Aorta (tissue), 5 donors: ENCODE measurements at places on chromosomes 12 and 14.

- H3K4me1 ChIP-seq = no peaks in the 10 kb centered on the region
- DNase-seq = no peak
Observed at GRCh38 chr12:129789921-129790320, 113.9 kb downstream of the TMEM132D start.

DNA sequence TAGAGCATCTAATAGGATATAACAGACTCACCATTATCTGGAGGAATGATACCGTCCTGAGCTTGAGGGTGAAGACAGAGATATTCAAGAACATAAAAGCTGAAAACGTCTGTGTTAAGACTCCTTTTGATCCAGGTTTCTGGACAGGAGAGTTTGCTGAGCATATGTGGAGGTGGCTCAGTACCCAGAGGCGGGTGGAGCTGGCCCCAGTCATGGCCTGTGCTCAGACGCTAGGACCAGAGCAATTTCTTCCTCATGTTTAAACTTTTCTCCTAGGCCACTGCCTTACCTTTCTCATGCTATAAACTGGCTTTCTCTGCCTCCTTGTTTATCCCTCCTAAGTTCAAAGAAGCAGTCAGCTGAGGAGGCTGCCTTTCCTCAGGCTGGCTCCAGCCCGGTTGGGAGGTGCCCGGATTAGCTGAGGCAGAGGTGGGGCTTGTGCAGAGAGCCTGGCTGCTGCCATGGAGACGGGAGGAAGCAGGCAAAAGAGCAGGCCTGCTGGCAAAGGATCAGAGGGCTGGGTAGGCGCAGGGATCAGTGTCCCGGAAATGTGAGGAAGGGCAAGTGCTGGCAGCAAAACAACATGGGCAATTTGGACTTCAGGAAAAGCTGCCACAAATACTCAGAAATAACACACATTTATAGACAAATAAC, 13.7 kb downstream of the COA8 start:
- no peaks in the 10 kb centered on the region for H3K36me3 ChIP-seq
- H3K4me3 ChIP-seq = no peak overlapping the region
- H3K27me3 ChIP-seq = no peaks in the 10 kb centered on the region
- no peaks in the 10 kb centered on the region for H3K4me1 ChIP-seq
- peak; percentile 94 for DNase-seq

DNA sequence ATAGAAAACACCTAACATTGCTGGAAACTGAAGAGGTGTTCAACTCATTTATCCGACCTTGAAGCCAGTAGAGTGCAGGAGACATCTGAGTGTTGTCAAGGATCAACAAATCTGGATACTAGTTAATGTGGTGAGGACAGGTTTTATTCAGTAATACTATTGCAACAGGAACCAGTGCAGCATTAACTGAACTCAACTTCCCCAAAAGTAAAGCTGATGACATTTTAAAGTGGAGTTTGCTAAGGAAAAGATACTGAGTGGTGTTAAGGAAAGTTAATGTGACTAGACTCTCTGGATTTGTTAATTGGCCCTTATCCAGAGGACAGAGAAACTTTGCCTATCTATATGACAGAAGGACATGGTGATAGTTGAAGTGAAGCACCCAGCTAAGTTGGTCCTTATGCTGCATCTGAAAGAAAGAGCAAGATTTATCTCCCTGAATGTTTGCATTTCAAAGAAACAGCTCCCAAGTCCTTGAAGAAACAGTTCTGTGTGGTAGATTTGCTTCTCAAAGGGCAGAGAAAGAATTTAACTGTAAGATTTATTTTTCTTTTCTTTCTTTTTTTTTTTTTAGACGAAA, 1.2 kb upstream of the CLEC7A start:
- no peaks in the 10 kb centered on the region for H3K27me3 ChIP-seq
- H3K4me1 ChIP-seq = no peaks in the 10 kb centered on the region
- no peak overlapping the region for H3K27ac ChIP-seq

DNA sequence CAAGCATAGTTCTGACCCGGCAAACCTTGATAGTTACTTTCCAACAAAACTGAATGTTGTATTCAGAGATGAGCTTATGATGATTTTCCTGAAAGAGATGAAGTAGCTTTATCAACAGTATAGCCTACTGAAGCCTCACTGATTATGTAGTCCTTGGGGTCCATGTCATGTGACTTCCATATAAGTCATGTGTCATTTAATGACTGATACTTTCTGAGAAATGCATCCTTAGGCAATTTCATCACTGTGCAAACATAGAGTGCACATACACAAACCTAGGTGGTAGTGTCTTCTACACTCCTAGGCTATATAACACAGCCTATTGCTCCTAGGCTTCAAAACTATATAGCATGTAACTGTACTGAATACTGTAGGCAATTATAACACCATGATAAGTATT, 28.5 kb upstream of the TUBA1C start:
- H3K27me3 ChIP-seq = no peaks in the 10 kb centered on the region
- H3K4me3 ChIP-seq = no peak overlapping the region
- DNase-seq = no peak
- no peaks in the 10 kb centered on the region for H3K36me3 ChIP-seq
